ENCODE measurements at places on chromosomes 7 and 10. TPM values are rescaled to one million over a fixed set of nuclear protein-coding genes. Genes with fewer than 3 reads are reported as not detected.

DNA sequence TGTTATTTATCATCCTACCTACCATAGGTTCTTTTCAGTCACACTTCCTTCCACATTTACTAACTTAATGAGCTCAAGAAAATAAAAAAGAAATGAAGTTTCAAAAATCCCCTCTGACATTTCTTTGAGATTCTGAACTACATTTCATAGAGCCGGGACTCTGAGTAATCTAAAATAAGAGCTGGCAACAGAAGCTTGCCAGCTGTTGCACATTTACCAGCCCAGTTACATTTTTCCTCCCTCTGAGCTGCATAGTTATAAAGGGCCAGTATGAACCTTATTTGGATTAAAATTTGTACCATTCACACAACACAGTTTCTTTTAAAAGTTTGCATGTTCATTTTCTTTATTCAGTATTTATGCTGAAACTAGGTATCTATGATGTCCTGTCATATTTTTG, 119.5 kb upstream of the CAV2 start:
- no peak for DNase-seq

DNA sequence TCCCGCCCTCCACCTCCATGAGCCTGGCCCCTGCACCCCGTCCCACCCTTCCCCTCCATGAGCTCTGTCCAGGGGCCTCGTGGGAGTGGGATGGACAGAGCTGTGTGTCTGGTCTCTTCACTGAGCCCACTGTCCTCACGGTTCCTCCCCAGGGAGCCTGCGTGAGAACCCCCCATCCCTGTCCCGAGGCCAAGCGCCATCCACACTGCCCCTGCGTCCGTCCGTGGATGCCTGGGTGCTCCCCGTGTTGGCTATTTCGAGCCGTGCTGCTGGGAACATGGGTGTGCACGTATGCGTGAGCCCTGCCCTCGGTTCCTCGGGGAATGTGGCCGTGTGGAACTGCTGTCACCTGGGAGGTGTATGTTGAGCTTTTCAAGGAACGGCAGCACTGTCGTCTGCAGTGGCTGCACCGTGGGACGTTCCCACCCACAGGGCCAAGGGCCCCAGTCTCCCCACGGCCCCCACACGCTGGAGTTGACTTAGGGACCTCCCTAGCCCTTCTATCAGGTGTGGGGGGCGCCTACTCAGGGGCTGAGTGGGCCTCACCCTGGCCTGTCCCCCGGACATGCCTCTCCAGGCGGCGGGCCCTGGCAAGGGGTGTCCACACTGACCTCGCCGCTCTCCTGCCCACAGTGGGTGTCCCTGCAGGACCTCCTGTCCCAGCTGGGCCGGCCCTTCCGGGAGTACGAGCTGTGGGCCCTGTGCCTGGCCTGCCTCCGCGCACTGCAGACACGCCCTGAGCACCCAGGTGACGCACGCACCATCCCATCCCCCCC, 28.1 kb downstream of the KNDC1 start:
- DNase-seq = no peak

DNA sequence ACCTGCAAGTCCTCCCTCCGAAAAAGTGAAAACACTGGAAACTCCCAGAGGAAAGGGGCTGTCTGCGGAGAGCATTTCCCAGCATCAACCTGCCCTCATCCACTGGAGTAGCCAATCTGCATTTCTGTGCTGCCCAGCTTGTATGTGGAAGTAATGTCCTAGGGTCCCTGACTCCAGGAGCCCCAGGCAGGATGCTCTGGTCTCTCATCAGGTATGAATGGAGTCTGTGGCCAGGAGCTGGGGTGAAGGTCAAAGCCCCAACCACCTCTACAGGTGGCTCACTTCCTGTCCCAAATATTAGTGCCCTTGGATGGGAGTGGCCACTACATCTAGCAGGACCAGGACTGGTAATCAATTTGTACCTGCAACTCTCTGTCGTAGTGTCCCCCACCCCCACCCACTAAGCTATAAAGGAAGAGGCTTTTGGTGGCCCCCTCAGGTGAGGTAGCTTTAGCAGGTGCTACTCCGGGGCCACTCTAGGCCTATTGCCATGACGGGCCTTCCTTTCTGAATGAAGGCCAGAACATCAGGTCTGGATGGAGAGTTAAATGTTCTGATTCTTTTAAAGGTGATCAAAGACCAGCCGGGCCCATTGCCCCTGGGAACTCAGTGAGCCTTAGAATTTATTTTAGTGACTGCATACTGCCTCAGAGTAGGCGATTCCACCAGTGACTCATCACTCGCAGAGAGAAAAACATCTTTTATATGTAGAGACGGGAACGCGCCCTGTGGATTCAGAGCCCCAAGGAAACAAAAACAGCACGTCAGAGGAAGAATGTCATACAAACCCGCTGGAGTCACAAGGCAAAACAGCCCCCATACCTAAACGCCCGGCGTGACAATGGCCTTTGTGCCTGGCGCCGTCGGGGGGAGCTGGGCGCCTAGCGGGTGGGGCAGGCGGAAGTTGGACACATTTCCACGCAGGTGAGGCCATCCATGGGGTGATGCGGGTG, 13.0 kb downstream of the EN2 start:
- no peak for DNase-seq

- no peak for DNase-seq
Measured at GRCh38 chr10:47334466-47335295, 12.4 kb downstream of the GDF2 start.

CASTOR2 gene
- total RNA-seq = 2.6 TPM

DNA sequence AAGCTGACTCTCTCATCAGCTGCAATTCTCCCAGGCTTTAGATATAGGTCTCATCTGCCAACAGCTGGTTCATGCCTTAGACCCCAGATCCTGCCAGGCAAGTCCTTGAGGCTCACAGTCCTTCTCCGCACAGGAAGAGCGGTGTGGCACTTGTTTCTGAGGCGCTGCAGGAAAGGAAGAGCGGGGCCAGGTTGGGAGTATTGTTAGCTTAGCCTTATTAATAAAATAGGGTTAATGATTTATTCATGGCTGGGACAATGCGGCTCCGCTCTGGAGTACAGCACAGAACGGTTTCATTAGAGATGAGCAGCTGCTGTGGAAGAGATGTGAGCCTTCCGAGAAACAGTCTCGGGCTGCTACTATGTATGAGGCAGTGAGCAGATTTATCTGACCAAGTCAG, 78.1 kb downstream of the FZD1 start:
- DNase-seq = no peak

- DNase-seq = no peak
Measured at GRCh38 chr10:43260911-43261577, 5.8 kb downstream of the RASGEF1A start.

WDR86 gene
- 2.1 TPM for total RNA-seq

SBDS gene
- 47.5 TPM for total RNA-seq

GRCh38 chr7:101165075-101165957, at the start of gene VGF:
VGF (minus strand) TSS chr7:101165569; CDS start chr7:101164843, 726 bp downstream.
- DNase-seq = peak; percentile 97

GRCh38 chr10:26622891-26623290, 74.6 kb upstream of the PDSS1 start:
- DNase-seq = no peak

HIBADH gene
- total RNA-seq = 12.9 TPM

DNA sequence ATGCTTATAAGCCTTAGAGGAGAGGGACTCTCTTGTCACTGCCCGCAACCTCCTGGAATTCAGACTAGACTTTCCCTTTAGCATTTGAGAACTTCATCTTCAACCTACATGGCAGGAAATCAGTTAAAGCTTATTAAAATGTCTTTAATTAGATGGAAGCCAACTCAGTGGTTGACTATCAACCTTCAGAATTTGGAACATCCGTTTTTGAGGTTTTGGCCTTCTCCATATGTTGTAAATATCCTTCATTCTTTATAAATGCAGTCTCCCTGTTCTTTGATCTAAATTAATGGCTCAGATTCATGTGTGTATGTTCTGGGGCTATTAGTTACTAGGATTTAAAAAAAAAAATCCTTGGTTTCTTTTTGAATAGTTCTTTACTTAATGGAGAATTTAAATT, 85.0 kb downstream of the ANKRD61 start:
- no peak for DNase-seq

MNX1 gene
- not detected for total RNA-seq

Measured in activated naive CD8-positive, alpha-beta T cell treated with anti-CD3 and anti-CD28 coated beads, Interleukin-2, amount 10 ng/mL, durations not matched to agents 7 days and 5 days (primary cell).